Stimulated activated CD8-positive, alpha-beta memory T cell treated with anti-CD3 and anti-CD28 coated beads, Interleukin-4, amount 100 ng/mL, for 4 hours (primary cell): ENCODE measurements at places on chromosomes 2 and 18.

- no peak for DNase-seq
Measured at GRCh38 chr18:77059294-77059916, 73.2 kb downstream of the MBP start.

DNA sequence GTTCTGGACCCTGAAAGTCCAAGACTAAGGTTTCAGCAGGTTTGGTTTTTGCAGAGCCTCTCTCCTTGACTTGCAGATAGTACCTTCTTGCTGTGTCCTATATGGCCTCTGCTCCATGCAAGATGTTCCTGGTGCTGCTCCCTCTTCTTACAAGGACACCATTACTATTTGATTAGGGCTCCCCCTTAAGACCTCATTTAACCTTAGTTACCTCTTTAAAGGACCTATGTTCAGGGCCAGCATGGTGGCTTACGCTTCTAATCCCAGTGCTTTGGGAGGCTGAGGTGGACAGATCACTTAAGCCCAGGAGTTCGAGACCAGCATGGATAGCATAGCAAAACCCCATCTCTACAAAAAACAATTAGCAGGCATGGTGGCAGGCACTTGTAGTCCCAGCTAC lies 179.0 kb downstream of the SLC39A10 start:
- no peak for DNase-seq

DNA sequence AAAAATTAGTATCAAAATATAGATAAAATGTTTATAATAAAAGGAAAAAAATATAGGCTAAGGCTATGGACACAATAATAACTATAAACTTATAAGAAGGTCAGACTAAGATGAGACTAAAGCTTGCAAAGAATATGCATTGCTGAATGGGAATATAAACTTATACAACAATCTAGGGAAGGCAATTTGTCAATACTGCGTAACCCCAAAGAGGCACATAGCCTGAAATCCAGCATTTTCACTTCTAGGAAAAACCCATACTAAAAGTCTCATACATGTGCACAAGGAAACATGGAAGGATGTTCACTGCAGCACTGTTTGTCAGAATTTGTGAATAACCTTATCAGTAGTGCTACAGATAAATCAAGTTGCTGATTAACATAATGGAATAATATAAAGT lies 45.5 kb downstream of the FANCL start:
- DNase-seq = no peak

- DNase-seq = no peak
Measured at GRCh38 chr2:236171181-236171679, 3.0 kb upstream of the GBX2 start.

DNA sequence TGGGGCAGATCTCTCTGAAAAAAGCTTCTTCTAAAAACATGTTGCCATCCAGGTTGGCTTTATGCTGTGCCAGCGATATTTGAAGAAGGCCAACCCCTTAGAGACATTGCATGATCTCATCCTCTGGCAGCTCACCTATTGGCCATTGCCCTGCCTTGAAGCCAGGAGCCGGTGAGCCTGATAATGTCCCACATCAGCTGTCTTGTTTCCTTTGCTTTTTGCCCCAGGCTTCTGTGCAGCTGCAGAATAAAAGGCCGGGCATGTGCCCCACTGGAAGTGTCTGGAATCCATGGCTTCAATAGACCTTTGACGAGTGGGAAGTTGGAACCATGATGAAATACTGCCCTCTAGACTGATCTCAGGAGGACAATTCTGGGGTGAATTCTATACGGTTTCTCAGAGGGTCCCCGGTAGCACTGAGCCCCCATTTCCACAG lies 523.5 kb upstream of the ZEB2 start:
- no peak for DNase-seq

GRCh38 chr2:10046931-10047330 lies 3.6 kb downstream of the KLF11 start:
- DNase-seq = no peak

DNA sequence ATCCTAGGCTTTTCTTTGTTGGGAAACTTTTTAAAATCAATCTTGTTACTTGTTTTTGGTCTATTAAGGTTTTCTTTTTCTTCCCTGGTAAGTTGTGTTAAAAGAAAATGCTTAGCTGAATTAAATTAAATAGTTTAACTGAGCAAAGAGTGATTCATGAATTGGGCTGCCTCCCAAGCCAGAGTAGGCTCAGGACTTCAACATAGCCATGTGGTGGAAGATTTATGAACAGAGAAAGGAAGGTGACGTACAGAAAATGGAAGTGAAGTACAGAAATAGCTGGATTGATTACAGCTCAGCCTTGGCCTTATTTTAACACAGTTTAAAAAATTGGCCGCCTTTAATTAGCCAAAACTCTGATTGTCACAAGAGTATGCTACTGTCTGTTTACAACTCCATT lies 27.9 kb upstream of the GALNT5 start:
- DNase-seq = no peak

DNA sequence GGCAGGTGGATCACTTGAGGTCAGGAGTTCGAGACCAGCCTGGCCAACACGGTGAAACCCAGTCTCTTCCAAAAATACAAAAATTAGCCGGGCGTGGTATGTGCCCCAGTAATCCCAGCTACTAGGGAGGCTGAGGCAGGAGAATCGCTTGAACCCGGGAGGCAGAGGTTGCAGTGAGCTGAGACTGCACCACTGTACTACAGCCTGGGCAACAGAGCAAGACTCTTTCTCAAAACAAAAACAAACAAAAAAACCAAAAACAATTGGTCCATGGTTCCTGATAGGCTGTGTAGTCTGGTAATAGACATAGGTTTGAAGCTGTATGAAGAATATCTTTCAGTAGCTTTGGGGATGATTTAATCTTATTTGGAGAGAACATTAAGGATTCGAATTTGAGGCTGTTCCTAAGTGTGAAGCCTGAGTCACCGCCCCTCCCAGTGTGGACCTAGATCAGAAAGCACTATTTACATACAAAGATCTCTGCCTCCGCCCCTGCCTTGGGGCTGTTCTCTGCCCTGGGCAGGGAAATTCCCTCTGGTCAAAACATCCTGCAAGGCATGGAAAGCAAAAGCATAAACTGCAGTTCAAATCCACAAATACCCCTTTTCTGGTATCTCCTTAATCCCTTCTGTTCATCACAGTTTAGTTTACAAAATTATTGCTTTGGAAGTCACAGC lies 52.8 kb upstream of the PMAIP1 start:
- no peak for DNase-seq

GRCh38 chr2:115084446-115084845 lies 642.0 kb downstream of the DPP10 start:
- no peak for DNase-seq
